ENCODE measurements at places on chromosomes 12 and 14.

- DNase-seq = no peak
These were observed 207.9 kb downstream of the TTC7B start for GRCh38 chr14:90608281-90608680.

DNA sequence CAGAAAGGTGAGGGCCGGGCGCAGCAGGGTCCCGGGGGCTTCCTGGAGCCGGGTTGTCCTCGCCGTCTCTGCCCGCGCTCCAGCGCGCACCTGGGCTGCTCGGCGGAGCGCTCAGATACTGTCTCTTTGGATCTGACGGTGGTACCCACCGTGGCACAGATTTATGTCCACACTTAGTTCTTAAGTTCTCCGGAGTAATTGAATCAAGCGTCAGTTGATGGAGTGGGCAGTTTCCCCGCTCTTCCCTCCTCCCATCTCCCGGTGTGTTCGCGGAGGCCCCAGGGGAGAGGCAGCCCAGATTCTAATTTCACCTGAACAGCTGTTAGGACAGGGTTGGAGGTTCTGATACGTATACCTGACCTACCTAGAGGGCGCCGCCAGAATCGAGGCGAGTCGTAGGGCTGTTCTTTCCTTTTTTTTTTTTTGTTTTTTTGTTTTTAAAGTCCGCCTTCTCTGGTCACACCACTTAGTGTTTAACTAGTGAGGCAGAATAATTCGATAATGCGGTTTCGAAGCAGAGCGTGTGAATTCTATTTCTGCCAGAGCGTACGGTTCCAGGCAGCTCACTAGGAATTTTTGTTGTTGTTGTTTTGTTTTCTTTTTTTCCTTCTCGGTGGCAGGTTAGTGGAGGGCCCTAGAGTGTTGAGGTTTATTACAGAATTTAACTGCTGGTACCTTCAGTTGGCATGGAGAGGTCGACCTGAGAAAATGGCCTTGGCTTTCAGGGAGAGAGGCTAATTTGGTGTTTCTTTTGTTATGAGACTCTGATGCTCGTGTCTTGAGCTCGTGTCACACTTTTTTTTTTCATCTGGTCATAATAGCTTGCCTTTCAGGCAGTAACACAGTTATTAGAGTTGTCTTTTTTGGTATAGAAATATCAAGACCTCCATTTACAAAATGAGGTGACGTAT, 22.3 kb upstream of the GNS start:
- peak; percentile 38 for DNase-seq

DNA sequence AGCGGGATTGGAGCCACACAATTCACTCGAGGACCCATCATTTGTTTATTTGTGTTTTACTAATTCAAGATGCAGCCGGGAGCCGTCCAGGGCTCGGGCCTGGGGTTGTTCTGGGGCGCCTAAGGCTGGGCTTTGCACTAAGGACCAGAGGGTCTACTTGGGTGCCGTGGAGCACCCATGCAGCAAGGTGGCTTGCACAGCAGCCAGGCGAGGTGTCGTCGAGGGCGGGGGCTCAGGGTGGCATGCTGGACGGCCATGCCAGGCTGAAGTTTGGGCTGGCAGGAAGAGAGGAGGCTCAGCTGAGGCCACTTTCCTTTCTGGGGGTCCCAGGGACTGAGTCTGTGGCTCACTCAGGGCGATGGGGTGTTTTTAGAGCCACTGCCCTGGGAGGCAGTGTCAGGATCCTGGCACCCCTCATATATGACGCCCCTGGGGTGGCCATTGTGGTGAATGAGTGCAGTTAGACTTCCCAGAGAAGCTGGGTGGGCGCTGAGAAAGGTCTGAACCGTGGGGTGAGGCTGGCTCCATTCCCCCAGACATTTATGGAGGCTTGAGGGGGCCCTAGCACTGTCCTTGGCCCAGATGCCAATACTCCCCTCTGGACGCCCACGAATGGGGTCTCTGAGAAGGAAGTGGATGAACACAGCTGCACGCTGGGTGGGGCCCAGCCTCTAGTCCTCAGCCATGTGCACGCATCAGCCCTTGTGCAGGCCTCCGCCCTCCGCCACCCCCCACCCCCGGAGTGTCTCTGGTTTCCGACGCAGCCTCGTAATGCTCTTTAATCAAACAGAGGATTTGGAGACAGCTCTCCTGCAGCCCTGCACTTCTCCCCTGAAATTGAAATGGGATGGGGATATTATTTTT, 11.3 kb downstream of the MEG3 start:
- DNase-seq = no peak

GRCh38 chr12:67665679-67666078, 17.1 kb downstream of the DYRK2 start:
- no peak for DNase-seq

- DNase-seq = no peak
These were observed 1.6 kb upstream of the TAS2R30 start for GRCh38 chr12:11136075-11136474.

GRCh38 chr12:130192642-130193345, 30.5 kb downstream of the FZD10 start:
- DNase-seq = peak; percentile 45

- DNase-seq = no peak
These were observed 7.3 kb downstream of the ULK1 start for GRCh38 chr12:131901431-131902331.

- no peak for DNase-seq
These were observed 29.2 kb downstream of the DIP2B start for GRCh38 chr12:50533971-50534370.

- DNase-seq = no peak
These were observed 31.1 kb downstream of the SYNE3 start for GRCh38 chr14:95485222-95485819.

GRCh38 chr12:93247313-93247991, 130.3 kb upstream of the NUDT4 start:
- DNase-seq = no peak

GRCh38 chr12:46920499-46920898, 94.7 kb upstream of the SLC38A4 start:
- DNase-seq = no peak

DNA sequence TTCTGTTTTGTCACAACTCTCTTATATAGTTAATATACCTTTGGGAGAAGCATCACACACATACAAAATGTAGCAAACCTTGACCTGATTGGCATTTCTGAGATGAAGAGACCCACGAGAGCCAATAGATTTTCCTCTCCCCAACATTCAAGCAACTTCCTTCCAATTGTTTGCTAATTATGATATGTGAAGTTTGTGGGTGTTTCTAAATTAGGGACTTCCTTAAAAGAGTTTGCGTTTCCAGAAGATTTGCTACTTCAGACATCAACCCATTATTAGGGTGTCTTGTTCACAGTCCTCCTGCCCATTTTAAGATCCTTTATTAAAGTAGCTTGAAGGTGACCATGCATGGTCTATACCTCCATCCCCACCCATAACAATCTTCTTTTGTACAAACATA, 9.4 kb downstream of the AICDA start:
- DNase-seq = no peak

- DNase-seq = no peak
These were observed 100.1 kb downstream of the SCARB1 start for GRCh38 chr12:124763594-124763979.

GRCh38 chr14:48710133-48710532, 876.0 kb downstream of the RPS29 start:
- DNase-seq = no peak

DNA sequence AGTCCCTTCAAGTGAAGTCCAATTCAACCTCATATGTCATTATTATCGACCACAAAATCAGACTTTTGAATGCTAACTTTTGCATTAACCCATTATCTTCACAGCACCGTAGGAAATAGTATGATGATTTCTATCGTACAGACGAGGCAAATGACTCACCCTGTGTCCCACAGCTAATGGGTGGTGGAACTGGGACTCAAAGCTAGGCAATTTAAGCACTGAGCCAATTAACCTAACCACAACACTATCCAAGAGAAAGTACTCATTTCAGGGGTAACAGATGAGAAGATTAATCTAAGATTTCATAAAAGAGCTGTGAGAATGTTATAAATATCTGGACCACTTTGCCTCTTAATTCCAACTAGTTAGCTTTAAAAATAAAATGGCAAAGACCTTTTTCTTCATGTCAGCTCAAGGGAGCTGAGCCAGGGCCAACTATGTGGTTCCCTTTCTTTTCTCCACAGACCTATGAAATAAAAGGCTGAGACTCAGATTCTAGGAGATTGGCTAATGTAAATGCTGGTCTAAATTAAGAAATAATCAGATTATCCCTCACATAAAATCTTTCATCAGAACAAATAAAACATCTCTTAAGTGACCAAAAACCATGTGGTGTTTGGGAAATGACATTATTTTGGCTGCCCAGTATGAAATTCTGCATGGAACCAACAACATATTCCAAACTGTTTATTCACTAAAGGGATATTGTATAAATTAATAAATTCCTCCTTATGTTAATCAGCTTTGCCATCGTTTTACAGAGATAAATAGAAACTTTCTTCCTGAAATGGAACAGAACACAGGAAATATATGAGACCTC, 4.9 kb downstream of the PTGER2 start:
- no peak for DNase-seq

DNA sequence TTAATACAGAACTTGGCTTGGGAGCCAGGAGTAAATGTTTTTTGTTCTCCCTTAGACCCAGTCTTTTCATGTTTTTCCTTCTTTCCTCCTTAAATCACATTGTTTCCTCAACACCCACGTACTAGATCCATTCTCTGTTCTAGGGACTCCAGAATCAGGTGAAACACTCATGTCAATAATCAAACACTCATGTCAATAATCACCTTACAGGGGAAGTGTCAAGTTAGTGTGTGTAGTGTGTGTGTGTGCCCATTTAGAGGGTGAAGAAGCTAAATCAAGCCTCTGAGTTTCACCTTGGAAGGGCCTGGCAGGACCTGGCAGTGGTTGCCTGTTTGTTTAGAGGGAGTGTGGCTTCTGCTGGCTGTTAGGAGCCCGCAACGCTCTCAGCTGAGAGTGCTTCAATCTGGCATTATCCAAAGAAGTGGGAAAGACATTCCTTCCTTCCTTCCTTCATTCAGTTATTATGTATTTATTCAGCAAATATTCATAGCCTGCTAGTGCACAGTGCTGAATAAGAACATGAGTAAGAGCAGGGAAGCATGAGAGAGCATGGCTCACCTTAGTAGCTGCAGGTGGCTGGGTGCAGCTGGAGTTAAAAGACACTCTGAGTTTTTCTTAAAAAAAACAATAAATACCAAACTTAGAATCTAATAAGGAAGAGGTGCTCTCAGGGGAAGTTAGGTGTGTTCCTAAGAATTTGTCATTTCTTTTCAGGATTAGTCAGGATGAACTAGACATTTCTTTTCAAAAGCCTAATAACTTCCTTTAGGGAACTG, 17.6 kb upstream of the EID3 start:
- DNase-seq = peak; percentile 49

DNA sequence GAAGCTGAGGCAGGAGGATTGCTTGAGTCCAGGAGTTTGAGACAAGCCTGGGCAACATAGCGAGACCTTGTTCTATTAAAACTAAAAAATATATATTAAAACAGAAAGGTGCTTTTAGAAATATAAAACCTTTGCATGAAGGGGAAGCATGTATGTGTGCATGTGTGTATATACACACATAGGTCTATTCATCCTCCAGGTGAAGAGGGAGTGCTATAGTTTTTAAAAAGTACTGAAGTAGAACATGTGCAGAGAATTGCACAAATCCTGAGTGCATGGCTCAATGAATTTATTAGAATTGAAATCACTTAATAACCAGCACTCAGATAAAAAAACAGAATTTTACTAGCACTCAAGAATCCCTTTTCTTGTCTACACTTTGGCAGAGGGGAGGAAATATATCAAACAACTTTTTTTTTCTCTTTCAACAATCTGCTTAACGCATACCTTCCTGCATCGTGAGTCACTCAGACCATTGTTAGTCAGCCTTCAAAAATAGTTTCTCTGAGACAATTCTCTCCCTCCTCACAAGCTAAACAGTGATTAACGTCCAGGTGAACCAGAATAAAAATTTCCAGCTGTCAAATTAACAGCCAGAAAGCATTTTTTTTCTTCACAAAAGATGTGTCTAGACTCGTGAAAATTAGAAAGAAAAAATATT, 17.7 kb upstream of the NEDD1 start:
- DNase-seq = no peak

DNA sequence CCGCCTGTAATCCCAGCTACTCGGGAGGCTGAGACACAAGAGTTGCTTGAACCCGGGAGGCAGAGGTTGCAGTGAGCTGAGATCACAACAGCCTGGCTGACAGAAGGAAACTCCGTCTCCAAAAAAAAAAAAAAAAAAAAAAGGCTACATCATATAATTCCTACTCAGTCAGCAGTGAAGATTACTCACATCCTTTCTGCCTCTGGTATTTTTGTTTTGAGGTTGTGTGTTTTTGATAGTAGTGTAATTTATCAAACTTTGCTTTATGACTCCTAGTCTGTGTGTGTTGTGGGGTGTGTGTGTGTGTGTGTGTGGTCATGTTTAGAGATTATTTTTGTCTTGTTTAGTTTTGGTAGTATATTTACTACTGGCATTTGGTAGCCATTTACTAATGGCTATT, 29.8 kb upstream of the DLGAP5 start:
- no peak for DNase-seq

DNA sequence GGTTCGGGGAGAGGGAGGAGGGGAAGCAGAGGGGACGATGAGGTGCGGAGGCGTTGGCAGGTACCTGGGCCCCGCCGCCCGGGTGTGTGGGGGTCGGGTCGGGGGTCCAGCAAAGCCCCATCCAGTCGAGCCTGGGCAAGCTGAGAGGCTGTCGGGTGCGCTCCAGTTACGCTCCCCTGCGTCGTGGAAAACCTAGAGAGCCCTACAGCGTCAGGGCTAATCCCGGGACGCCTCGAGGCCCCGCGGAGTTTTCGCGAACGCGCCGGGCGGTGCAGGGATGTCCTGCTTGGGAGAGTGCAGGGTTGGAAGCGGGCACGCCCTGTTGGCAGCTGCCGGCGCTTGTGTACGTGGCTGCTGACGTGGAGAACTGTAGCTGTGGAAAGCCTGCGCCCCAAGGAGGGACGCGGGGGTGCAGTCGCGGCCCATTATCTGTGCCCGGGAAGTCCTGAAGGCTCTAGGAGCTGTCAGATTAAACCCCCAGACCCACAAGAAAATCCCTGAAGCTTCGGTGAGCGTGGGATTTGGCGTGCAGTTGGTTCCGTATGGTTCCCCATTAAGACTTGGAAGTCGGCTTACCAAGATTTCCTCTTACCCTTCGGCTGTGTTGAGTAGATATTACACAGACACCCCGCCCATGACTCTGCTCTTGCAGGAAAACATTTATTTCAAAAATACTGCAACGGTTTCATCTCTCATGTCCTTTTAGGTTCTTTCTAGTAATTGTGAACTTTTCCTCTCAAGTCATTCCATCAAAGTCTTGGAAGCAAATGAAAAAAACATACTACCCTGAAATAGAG, 11.3 kb upstream of the SLC38A2 start:
- no peak for DNase-seq

- DNase-seq = no peak
These were observed 107.3 kb downstream of the SAMD4A start for GRCh38 chr14:54674046-54674741.

GRCh38 chr12:122013136-122013535, 8.5 kb upstream of the BCL7A start:
- no peak for DNase-seq

GRCh38 chr14:44151130-44151820, 355.8 kb downstream of the FSCB start:
- no peak for DNase-seq

GRCh38 chr14:53408175-53408879, 255.2 kb upstream of the DDHD1 start:
- DNase-seq = no peak
